ENCODE measurements at places on chromosomes 4 and X. TPM values are rescaled to one million over a fixed set of nuclear protein-coding genes. Genes with fewer than 3 reads are reported as not detected.

Gene GLUD2
- 2.0 TPM for total RNA-seq

- no peak for DNase-seq
These were observed 408 bp downstream of the TMEM33 start for GRCh38 chr4:41935652-41936021.

Gene PNMA3
- total RNA-seq, result 0.14 TPM

Gene TCEAL7
- 7.5 TPM for total RNA-seq

All from posterior vena cava (tissue), 2 donors.